ENCODE measurements at places on chromosomes 1 and 21.

DNA sequence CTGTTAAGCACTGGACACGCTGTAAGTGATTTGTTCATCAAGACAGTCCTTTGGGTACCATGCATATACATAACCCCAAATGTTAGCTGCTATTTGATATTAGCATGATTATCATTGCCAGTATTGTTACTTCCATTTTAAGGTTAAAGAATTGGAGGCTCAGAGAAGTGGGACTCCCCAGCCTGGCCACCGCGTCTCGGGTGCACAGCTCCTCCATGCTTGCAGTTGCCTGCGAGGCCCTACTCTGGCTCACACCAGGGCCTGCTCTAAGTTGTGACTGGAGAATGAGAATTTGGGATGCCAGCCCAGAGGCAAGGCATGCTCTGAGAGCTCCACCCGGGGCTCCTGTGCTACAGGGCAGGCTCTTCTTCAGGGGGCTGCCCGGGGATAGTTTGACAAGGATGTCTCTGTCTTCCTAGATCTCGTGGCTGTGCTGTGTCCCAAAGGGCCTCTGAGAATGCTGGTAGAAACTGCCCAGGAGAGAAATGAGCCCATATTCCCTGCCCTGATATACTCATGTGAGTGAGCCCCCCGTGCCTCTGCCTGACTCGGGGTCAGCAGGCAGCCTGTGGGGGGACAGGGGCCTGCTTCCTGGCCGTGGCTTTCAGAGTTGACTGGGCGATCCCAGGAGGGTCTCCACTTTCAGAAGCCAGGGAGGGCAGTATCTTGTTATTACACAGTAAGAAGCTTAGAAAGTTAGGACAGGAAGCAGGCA, 19.4 kb downstream of the PSEN2 start:
- no peak for DNase-seq

DNA sequence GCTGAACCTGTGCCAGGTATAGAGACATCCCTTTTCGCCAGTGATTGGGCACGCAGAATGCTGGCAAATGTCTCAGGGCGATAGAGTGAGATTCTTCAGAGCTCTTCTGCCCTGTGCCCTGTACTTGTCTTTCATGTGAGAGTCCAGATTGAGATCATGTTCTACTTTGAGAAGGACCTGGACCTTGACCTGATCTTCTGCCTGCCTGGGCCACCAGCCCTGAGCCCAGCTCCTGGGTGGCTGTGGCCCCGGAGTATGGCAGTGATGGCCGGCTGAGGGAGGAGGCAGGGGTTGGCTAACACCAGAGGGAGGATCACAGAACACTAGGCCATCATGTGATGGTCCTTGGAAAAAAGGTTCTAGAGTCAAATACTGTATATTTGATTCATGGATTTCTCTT, 13.8 kb downstream of the STRIP1 start:
- DNase-seq: no peak

GRCh38 chr1:186845576-186846210, 16.9 kb downstream of the PLA2G4A start:
- no peak for DNase-seq

DNA sequence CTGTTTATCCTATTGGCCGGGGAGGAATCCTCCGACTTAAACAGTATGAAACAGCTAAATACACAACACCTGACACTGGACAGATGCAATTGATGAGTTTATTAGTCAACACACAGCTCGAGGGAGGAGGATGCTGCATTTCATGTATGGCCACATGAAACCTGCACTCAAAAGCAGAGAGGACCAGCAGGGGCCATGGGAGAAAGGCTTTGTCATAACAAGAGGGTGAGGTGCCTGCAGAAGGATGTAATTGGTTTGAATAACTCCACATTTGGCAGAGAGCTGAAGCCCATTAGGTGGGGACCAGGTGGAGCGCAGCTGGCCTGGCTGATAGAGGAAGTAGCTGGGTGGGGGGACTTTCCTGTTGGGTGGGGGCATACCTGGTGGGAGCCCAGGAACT, 599.1 kb downstream of the PTPRU start:
- DNase-seq: no peak

- DNase-seq: no peak
These were observed 169.9 kb downstream of the BRINP2 start for GRCh38 chr1:177340601-177341067.

DNA sequence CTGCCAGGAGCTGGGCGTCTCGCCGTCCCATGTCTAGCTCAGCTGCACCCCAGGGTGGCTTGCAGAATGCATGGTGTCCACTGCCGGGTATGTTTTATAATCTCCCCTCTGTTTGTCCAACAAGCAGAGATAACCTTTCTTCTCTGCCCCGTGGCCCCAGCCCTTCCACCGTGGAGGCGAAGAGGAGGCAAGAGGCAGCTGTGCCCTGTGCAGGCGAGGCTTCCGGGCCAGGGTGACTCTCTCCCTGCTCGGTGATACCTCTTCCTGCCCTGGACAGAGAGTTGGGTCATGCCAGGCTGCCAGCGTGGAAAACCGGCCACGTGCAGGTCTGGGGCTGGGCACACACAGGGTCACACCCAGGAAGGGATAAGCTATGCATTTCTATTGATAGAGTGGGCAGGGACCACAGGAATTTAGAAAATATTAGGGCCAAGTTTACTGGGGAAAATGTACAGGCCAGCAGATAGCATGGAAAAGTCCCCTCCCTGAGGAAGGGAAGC, at the start of gene TFF2:
TSS of gene TFF2 (minus strand) at position 68 of the 500 bp plus-strand sequence. CDS start at position 31, 37 bp downstream.
- no peak for DNase-seq

DNA sequence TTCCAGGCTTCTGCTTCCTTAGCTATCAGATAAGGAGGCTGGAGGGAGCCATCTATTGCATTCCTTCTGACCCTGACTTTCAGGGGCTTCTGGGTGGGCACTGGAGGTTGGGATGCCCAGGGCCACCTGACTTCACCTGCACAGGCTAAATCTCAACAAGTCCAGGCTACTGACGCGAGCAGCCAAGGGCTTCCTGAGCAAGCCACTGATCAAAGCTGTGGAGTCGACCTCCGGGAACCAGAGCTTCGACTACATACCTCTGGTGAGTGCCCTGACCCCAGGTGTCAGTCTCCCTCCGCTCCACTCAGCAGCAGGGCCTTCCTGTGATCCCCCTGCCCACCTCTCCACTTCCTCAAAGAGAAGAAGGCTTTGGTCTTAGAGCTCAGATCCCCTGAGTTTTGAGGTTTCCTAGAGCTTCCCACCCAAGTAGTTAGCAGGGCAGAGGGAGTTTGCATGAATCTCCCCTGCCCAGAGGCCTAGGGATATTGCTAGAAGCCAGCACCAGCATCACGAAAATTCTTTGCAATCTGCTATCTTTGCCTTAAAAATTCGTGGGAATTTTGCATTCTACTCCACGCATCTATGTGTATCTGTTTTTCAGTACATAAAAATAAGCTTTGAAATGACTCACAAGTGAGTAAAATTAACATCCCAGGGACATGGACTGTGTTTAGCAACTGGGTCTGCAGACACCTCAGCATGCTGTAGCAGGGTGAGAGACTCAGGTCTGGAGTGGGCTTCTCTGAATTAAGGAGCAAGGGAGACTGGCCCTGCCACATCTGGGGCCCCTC, 61.4 kb downstream of the VWA5B1 start:
- no peak for DNase-seq

DNA sequence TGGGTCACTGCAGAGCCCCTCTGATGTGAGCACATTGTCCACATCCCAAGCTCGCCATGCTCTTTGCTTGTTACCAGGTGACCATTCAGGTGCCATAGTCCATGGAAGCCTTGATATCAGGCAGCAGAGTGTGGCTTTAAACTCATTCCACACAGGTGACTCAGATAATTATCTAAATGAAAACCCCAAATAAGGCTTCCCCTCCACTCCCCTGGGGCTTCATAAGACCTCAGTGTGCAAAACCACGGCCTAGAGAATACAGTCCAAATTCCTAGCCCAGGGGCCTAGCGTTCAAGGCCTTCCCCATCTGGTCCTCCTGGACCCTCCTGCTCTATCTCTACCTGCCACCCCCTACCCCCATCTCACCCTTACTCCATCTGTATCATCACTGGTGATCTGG, 97.1 kb downstream of the ARHGEF10L start:
- no peak for DNase-seq

GRCh38 chr1:158496374-158496773, 24.4 kb downstream of the OR10R2 start:
- no peak for DNase-seq

- DNase-seq: no peak
These were observed 135.0 kb downstream of the TGFB2 start for GRCh38 chr1:218480137-218480536.

DNA sequence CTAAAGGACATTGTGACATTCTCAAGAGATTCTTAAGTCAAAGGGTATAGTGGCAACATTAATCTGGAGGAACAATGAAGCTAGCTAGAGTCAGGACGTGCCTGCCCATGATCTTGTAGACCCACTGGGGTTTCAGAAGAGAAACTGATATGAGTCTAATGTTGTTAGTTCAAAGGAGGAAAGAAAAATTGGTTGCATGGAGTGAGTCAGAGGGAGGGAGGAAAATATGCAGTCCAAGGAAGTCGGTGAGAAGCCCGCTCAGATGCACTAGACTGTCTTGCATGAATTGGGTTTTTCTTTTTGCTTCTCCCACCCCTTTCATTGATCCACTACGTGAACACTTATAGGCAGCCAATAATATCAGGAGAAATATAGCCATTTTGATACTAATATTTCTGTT, 53.8 kb upstream of the SYT14 start:
- DNase-seq: no peak

- no peak for DNase-seq
These were observed 27.0 kb upstream of the PTCH2 start for GRCh38 chr1:44870096-44870495.

DNA sequence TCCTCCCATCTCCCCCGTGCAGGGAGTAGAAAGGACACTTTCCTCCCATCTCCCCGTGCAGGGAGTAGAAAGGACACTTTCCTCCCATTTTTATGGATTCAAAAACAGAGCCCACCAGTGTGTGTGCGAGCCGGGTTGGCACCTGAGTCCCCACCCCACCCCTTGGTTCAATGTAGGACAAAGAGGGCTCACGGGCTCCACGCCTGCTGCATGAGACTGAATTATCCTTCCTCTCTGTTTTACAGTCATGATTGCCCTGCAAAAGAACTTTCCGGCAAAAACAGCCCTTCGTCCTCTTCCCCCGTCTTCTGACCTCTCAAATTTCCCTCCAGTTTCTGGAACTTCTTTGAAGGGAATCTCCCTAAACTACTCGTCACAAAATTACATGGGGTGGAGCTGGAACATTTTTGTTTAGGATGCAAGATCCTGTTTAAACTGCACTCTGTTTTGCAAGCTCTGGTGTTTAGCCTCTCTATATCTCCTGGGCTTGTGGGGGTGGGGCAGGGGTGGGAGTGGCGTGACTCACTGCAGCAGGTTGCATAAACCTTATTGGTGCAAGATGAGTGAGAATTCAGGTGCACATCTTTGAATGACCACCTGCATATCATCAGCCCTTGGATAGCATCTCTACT, 99.8 kb downstream of the PSMG1 start:
- DNase-seq: no peak

DNA sequence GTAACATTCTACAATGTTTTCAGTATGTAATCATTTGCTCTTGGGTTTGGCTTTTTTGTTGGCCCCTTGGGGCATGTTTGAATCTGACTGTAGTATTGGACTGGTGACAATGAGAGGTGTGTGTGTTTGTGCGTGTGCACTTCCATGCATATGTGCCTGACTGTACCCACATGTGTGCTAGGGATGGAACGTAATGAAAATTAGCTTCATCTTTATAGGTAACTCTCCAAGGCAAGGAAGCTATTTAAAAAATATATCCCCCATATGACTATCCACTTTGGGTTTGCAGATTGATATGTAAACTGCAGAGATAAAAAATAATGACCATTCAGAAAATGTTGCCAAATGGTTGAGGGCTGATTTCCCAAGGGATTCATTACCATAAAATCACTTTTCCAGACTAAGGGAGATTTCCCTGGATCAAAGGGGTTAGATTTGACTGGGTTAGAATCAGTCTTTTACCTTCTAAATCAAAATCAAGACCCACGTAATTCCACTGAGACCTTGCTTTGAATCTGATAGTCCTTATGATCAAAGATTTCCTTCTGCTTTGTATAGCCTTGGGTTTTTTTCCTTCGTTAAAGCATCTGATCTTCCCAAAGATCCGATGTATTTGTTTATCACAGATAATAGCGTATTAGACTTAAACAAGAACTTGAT, 189.7 kb downstream of the CENPF start:
- DNase-seq: no peak

GRCh38 chr1:86933051-86933450, 18.6 kb downstream of the HS2ST1 start:
- DNase-seq: no peak

DNA sequence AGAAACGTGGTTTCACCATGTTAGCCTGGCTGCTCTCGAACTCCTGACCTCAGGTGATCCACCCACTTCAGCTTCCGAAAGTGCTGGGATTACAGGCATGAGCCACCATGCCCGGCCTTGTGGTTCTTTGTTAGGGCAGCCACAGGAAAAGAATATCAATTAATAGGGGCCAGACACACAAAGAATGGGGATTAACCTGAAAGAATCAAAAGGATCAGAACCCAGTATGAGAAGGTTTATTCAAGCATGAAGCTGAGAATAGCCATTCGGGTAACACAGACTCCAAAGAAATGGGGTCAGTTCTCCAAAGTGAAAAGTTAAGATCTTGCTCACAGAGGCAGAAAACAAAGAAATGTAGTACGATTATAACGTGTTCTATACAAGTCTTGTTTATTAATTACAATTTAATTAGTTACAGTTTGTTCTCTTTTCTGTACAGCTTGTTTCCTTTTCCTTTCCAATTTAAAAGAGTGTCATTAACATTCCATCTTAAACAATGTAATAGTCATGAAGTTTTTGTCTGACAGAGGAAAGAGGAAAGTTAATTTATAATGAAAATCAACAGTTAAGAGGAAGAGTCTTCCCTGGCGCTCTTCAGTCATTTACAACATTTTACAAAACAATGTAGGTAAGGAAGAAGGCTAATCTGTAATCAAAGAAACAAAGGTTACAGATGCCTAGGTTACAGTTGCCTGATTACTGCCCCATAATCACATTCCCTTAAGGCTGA, 51.3 kb upstream of the SLC45A1 start:
- no peak for DNase-seq

DNA sequence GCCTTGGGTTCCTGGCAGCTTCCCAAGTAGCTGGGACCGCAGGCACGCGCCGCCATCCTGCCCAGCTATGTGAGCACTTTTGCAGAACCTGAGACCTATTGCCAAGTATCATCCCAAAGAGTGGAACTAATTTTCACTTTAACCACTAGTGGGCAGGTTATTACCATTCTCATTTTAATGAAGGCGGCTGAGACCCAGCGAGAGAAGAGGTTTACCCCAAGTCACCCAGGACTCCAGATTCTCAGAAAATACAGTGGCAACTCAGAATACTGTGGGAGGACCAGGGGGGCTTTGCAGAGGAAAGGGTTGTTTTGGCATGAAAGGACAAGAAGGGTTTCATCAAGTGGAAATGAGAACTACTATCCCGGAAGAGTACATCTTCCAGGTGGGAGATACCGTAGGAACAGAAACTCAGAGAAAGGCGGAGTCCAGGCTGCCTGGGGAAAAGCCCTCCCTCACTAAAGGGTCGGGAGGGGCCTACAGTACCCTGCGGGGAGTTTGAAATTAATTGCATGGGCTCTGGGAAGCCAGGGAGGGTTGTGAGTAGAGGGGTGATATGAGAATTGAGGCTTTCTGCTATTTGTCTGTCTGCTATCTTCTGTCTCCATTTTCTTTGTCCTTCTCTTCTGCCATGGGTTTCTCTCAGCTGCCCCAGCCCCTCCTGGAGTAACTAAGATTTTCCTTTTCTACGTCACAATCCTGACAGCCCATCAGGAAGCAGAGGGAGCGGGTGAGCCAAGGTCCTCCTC, 7.2 kb upstream of the SEMA4A start:
- DNase-seq: peak; percentile 86
